ENCODE measurements at places on chromosomes 13 and 19.

DNA sequence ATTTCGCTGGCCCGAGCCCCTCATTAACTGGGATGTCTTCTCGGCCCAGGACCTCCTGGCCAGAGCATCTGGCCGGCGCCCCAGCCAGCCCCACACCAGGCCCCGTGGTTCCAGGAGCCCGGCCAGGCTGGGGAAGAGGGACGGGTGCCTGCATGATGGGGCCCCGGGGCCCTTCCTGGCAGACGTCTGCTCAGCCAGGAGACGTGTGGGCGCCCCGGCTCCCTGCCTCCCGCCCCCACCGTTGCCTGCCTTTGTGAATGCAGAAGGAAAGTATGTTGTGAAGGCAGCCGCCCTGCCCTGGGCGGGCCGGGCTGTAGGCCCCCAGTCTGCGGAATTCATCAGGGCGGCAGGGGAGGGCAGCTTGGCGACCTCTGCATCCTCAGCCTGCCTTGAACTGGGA lies 4.4 kb upstream of the COMP start:
- no peak for DNase-seq

GRCh38 chr19:12139885-12140544 lies at the start of gene ZNF20:
TSS of gene ZNF20 (minus strand) at chr19:12140350. CDS start at chr19:12140182, 168 bp downstream.
- peak; percentile 91 for DNase-seq

DNA sequence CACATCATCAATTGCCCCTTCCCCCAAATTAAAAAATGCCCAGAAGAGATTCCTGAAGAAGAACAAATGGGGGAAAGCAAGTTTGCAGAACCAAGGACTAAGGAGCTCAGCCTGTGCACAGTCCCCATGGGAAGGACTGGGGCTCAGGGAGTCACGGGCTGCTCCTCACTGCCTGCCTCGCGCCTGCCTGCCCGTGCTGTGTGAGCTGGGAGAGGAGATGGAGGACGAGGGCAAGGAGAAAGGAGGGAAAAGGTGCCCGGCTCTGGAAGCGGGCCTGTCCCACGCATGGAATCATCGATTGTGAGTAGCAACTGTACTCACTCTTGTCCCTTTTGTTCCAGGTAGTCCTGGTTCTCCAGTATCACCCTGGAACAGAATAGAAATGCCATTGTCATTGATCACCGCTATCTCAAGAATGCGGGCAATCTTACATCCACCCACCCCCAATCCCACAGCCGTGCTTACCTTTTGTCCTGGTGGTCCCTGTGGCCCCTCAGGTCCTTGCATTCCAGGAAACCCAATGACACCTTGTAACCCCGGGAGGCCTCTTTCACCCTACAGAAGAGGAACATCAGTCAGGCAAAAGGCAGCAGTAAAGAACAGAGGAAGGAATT lies 93.4 kb downstream of the COL4A1 start:
- DNase-seq = no peak

DNA sequence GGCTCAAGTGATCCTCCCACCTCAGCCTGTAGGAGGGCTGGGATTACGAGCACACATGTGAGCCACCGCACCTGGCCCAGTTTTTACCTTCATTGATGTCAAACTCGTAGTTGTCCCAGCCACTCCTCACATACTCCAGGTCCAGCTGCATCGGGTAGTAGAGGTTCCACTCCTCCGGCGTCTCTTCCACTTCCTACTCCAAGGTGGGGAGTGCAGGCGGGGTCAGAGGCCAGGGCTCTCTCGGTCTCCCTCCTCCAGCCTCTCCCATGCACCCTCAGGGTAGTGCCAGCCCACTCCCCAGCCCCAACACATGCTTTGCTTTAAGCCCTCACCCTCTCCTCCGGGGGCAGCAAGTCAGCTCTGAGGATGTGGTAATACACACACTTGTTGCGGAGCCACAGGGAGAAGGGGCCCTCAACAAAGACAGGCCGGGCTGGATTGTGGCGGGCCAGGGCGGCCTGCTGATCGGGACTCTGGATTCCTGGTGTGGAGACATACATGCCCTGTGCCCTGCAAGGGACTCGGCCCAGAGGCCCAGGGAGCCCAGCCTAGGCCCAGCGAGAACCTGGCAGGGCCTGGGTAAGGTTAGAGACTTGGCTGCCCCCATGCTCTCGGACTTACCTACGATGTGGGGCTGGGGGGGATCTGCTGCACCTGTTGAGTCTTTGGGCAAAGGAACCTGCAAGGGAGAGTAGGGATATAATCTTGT lies 1.9 kb upstream of the ZNF653 start:
- no peak for DNase-seq

DNA sequence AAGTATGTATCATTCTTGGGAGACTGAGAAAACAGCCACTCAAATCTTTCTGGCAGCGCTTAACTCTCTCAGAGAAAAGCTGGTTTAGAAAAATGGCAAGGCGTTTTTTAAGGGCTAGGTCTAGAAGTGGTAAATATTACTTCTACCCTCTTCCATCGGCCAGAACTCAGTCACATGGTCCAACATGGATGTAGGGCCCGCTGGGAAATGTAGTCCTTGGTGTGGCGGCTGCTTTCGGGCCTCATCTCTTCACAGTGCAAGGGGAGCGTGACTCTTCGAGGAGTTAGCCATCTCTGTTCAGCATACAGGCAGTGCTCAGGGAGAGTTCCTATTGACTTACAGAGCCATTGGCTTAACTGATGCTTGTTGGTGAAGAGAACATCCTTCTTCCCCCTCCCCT lies 6.3 kb downstream of the VSTM2B start:
- no peak for DNase-seq

- DNase-seq = no peak
Measured at GRCh38 chr19:23972161-23972560, 57.5 kb downstream of the ZNF726 start.

DNA sequence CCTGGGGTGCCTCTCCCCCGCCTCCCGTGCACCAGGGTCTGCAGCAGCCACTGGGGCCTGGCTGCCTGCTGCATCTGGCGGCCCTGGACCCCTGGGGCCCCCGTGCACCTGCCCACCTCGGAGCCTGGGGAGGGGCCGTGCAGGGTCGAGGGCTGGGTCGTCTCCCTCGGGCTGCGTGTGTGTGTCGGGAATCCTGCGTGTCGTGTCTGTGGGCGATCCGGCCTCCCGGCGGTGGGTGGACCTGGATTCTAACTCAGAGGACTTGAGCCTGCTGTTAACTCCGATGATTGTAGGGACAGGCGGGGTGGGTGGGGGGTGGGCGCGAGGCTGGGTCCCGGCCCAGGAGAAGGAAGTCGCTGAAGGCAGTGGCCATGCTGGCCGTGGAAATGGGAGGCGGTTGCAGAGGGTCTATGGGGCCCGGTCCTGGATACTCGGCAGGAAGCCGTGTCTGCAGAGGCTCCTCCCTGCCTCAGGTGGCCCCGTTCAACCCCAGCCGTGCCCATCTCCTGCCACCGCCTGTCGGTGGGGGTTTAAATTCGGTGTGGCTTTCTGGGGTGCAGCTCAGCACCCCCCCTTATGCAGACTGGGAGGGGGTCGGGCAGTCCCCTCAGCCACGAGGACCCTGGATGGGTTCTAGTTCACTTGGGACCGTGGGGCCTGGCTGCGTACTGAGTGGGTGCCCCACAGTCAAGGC lies 9.4 kb upstream of the WDR18 start:
- DNase-seq = no peak

GRCh38 chr13:48741377-48741776 lies 87.6 kb downstream of the CYSLTR2 start:
- DNase-seq = no peak
